Caco-2 (cell line): ENCODE measurements at places on chromosomes 2 and 18.

DNA sequence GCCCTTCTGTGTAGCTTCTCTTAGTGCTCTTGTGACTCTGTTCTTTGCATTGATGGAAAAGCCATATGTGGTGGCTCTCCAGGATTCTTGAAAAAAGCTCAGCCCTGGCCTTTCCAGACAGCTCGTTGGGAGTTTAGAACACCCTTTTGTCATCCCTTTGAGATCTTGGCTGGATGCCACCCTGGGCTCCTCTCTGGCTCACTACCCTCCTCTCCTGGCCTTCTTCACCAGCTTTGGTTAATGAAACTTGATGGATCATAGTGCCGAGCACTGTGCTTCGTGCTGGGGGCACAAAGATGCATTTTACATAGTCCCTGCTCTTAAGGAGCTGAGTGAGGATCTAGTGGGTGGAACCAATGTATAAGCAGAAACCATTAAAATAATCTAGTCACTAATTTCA lies 15.6 kb upstream of the FHOD3 start:
- DNase-seq, result no peak

DNA sequence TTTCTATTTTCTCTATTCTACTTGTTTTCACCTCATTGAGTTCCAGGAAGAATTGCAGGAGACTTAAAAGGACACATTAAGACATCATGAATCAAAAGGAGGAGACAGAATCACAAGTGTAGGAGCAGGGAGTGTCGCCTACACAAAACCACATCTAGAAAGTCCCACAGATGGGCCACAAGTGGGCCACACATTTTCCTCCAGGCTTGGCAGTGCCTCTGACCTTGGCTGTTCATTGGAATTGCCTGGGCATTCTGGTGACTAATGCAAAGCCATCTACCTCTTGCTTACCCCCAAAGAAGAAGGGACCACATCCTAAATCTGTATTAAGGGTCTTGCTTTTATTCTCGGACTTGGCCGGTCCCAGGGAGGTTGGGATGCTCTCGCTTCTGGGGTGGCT lies 103.6 kb downstream of the KLHL29 start:
- DNase-seq, result no peak

DNA sequence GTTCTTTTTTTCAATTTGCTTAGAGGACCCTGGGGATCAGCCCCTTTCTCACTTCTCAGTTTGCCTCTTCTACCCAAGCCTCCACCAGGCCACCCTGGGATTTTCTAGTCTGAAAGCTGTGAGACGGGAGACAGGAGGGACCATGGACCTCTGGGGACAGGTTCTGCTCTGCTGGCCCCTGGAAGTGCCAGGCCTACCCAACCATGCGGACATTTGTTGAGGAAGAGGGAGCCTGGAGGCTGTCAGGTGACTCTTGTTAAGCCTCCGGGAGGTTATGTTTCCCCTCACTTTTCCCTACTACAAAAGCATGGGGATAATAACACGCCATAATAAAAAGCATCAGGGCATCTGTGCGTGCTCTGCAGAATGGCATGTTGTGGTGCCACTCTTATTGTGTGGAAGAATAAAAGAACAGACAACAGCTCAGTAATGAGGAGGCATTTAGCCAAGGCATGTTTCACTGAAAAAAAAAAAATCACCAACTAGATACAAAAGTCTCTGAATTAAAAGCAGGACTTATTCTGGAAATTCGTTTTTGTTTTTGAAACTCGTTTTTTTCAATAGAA lies 48.3 kb upstream of the PLA2R1 start:
- no peak for DNase-seq

DNA sequence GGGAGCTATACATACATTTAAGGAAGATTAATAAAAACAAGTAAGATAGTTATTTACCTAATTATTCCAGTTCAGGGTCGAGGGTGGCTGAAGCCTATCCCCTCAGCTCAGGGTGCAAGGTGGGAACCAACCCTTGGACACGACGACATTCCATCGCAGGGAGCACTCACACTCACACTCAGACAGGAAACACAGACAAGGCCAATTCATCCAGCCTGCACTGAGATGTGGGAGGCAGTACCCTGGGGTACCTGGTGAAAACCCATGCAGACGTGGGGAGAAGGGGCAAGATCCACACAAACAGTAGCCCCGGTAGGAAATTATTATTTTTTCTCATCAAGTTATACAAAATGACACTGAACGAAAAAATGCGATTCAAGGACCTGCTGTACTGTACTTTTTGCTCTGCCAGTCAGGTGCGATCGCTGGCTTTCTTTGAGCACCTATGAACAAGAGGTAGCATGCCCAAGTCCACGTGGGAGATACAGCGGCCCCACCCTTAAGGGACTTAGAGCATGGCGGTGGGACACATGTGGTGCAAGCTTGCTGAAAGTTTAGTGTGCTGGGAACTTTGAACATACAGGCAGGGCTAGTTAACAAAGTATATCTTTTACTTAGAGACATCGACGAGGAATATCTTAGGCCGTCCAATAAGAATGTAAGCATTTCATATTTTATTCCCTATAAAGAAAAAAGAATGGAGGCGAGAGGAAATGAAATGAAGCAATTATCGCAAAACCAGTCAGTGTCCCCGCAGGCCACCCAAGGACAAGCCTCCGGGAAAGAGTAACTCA lies 624 bp downstream of the METTL8 start:
- peak; percentile 88 for DNase-seq

DNA sequence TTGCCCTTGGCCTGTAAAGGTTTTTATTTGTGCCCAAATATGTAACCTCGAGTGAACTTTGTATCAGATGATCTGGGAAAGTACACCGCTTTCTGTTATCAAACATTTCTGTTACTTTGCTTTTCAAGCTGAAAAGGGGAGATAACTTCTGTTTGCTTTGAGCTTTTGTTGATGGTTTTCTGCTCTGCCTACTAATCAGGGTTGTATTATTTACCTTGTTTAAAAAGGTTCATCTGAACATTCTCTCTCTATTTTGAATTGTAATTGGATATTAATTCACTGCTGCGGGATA lies 79.4 kb downstream of the XRCC5 start:
- peak; percentile 23 for DNase-seq

- DNase-seq, result no peak
Measured at GRCh38 chr2:138503087-138503442, 1.5 kb downstream of the SPOPL start.
